ENCODE measurements at places on chromosomes 3 and 15.

DNA sequence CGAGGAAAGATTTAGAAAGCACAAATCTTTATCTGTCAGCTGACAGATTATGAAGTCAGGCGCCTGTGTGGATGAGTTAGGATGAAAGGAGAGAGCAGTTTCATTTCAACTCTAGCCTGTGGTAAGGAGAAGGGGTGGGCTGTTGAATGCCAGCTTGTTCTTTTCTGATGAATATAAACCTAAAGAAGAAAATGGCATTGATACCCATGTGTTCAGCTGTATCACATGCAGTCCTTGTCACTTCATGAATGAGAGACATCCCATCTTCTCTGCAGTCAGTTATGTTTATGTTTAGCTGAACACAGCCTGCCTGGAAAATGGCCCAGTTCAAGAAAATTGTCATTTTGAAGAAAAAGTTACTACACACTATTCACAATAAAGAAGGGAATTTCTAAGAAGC lies 345.7 kb upstream of the RBMS3 start:
- DNase-seq = no peak

DNA sequence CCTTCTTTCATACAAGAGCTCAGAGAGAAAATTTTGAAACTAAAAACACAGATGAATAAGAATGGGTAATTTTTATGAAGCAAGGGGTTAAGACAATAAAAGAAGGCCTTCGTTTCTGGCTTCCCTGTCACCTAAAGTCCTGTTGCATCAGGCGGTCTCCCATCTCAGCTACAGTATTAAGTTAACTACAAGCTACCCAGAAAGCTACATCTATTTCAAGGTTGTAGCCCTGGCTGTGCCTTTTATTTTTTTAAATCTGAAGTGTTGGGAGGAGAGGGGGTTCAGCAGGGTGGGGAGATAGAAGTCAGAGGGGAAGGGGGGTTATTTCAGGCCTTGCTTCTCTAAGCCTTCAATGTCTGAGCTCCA lies 183.3 kb downstream of the TPRG1 start:
- no peak for DNase-seq

DNA sequence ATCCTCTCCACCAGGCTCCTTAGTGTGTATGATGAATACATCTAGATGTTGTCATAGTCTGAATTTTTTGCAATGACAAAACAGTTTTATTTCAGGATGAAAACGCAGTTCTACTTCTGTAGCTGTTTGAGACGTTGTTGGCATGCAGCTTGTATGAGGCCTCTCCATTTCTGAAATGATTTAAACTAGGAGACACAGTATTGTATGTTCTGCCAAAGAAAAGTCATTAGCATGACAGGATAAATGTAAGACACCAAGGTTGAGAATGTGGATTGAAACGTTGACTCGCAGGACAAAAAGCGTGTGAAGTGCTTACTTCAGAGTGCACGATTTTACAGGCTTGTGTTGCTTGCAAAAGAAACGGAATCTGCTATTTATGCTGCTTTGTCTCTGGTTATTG lies 35.3 kb downstream of the ABHD17C start:
- no peak for DNase-seq

DNA sequence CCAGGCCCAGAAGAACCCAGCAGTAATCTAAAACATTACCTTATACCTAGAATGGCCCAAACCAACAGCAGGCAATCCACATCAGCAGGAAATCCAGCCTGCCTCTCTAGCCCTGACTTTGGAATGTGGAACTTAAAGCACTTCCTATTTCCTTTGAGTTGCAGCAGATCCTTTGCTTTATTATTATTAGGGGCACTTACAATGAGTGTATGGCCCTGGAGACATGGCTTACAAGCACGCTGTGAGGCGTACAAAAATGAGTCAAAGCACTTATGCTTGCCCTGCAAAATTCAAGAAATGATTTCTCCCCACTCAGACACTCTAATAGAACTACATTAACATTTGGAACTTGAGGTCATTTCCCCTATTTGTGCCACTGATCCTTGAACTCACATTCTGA lies 9.5 kb upstream of the KNSTRN start:
- DNase-seq = no peak

GRCh38 chr3:46845397-46845859 lies 17.8 kb downstream of the MYL3 start:
- DNase-seq = peak; percentile 77

GRCh38 chr3:51814034-51814433 lies 35.0 kb upstream of the IQCF6 start:
- no peak for DNase-seq

DNA sequence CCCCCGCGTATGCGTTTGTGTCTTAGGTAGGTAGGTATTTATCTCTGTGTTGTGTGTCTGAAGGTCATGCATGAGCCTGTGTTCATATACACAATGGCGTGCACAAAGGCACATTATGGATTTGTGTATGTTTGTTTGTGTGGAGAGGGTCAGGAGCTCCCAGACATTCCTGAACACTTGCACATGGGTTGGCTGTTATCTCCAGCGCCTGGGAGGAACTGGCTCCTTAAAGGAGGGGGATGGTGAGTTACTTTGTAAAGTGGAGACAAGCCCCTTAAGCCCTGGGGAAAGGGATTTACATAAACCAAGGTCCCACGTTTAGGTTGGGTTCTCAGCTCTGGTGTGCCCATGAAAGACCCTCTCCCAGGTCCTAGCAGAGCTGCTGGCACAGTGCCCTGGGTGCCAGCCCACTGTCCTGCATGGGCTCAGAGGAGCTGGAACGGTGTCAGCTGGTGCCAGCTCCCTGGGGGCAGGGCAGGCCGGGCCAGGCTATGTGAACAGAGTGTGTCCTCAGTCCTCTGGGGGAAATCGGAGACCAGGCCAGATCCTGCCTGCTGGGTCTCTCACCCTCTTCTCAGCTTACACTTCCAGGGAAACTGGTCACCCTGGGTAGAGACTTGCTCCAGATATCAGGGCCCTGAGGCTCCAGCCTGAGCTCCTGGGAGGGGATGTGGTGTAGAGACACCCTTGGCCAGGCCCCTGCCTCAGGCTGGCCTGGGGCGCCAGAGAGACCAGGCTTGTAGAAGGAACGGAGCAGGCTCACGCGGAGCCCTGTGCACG lies 25.1 kb downstream of the SNX33 start:
- no peak for DNase-seq

- no peak for DNase-seq
Observed at GRCh38 chr3:131535131-131535530, 32.4 kb upstream of the MRPL3 start.

- no peak for DNase-seq
Observed at GRCh38 chr15:74387621-74388362, 20.3 kb upstream of the CYP11A1 start.

DNA sequence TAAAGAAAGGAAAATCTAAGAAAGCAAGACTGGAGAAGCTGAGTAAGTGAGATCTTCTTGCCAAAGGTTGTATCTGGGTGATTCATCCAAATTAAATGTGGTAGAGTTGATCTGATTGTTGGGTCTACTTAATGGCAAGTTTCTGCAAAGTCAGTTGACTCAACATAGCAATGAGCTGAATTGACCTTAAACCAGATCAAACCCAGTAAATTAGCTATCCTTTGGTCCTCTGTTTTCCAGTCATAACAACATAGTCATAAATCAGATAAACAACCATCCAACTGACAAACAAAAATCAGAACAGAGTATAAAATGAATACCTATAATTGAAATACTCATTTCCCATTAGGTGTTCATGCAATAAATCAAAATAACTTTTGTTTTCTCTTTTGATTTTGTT lies 142.6 kb upstream of the CFAP20DC start:
- DNase-seq = no peak

- DNase-seq = peak; percentile 44
Observed at GRCh38 chr3:194189243-194189791, 53.4 kb downstream of the HES1 start.

GRCh38 chr3:97765336-97765735 lies 778 bp downstream of the ARL6 start:
- no peak for DNase-seq

- DNase-seq = no peak
Observed at GRCh38 chr15:42289166-42289565, 15.9 kb upstream of the TMEM87A start.

GRCh38 chr3:50606596-50606995 lies 5.0 kb downstream of the CISH start:
- no peak for DNase-seq

DNA sequence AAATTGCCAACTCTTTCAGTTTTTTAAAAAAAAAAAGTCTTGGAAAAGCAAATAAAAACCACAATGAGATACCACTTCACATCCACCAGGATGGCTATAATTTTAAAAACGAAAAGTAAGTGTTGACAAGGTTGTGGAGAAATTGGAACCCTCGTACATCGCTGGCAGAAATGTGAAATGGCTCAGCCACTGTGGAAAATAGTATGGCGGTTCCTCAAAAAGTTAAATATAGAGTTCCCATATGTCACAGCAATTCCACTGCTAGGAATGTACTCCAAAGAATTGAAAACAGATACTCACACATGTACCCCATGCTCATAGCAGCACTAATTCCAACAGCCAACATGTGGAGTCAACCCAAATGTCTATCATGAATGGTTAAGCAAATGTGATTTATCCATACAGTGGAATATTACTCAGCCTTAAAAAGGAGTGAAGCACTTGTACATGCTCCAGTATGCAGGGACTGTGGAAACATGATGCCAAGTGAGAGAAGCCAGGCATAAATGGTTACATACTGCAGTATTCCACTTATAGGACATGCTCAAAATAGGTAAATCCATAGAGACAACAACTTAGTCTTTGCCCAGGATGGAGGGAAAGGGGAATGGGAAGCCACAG lies 73.8 kb upstream of the PCSK6 start:
- DNase-seq = no peak

DNA sequence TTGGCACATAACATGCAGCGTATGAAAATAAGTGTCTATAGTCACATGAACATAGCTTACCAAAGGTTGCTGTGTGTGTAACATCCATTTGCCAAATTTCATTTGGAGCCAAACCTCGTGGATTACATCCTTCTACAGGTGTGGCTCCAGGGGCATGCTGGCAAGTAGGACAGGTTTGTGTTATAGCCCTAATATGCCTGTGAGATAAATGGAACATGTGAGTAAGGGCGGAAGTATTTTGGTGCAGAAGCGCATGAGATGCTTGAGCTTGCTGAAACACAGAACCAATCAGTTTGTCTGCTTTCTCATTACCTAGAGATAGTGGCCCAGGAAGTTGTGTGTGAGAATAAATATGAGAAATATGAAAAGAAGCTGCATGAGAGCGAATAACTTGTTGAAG lies 21.8 kb upstream of the XCR1 start:
- DNase-seq = no peak

DNA sequence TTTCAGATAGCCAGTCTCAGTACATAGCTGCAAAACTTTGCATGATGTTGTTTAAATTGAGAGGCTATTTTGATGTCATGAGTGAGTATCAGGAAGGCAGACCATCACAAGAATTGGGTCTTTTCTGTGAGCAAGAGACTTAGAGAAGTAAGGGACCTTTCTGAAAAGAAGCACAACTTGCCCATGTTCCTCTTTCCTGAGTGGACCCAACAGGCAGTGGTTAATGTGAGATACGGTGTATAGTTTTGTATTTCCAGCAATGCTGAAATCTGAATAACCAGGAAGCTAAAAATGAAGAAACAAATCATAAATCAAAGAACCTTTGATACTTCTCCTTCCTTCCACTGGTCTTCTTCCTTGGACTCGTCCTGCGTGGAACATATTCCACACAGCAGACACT lies 25.1 kb downstream of the MCTP2 start:
- no peak for DNase-seq

- no peak for DNase-seq
Observed at GRCh38 chr3:175434561-175434960, 575.4 kb downstream of the NAALADL2 start.

DNA sequence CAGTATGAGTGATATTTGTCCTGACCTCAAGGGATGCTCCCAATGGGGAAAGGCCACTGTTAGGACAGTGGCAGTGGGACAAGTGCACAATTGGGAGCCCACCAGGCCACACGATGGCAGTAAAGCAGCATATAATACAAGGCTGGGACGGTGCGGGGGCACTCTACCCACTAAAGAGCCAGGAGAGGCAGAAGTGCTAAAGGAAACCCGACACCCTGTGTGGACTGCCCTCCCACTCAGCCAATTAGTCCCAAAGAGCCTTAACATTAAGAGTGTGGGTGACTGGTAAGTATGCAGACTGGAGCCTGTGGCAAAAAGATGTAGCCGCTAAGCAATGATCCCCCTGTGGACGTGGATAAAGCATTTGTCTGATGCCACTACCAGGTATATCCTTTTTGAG lies 8.2 kb upstream of the ZNF589 start:
- peak; percentile 73 for DNase-seq

GRCh38 chr15:63987796-63988378 lies 58.4 kb downstream of the DAPK2 start:
- no peak for DNase-seq

DNA sequence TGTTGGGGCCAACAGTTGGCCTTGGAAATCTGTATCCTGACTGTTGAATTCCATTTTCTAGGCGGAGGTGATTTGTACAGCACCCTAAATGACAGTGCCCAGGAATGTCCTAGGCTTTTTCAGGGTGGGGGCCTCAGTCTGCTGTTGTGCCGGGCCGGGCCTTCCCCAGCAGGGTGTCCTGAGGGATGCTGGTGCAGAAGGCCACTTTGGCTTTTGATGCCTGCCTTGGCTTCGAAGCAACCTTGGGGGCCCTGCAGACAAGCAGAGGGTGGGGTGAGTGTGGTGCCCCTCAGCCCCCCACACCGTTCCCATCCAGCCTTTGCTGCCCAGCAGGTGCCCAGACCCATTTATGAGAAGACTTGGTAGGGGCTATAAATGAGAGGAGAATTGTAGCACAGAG lies 33.0 kb downstream of the SYNM start:
- no peak for DNase-seq

GRCh38 chr3:52210550-52211046 lies 12.6 kb downstream of the ALAS1 start:
- DNase-seq = no peak

DNA sequence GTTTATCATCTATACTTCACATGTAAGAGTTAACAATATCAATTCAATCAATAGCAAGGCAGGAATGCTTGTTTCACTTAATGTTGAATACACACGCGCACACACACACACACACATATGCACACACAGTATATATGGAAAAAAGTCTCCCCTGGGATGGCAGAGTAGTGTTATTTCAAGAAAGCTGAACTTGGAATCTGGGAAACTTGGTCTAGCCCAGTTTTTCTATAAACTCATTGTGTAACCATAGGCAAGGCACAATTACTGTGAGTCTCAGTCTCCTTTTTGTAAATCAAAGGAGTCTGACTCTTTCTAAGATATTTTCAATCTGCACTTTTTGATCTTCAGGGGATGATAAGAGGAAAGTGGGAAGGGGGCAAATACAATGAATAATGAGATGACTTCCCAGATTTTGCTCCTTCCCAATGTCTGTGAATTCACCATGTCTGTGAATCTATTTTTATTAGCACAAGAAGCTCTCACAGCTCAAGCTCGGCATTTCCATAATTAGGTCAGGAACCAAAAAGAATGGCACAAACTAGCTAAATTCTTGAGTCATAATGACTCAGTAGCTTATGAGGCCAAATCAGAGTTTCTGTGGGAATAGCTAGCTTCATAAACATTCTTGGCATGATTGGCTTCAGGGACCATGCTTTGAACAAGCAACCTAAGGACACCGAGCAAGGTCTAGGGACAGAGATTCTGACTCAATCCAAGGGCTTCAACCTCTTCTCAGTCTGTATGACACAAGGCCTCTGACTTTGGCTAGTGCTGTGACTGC lies 227.4 kb upstream of the DCBLD2 start:
- DNase-seq = peak; percentile 57

- DNase-seq = peak; percentile 28
Observed at GRCh38 chr3:52317208-52318000, 1.3 kb downstream of the DNAH1 start.

- no peak for DNase-seq
Observed at GRCh38 chr3:166285001-166285400, 447.8 kb upstream of the BCHE start.

- DNase-seq = no peak
Observed at GRCh38 chr15:67601073-67601472, 58.6 kb downstream of the MAP2K5 start.

- DNase-seq = no peak
Observed at GRCh38 chr3:127473244-127474024, 117.1 kb downstream of the TPRA1 start.
